ENCODE measurements at places on chromosomes 12 and 14. TPM values are rescaled to one million over a fixed set of nuclear protein-coding genes. Genes with fewer than 3 reads are reported as not detected.

AICDA gene
- total RNA-seq, result not detected

SELPLG gene
- 1.1 TPM for total RNA-seq

GRCh38 chr12:79357048-79357447 lies 333.7 kb downstream of the PAWR start:
- DNase-seq, result no peak

KRT81 gene
- 0.29 TPM for total RNA-seq

- no peak for DNase-seq
These were observed 19.5 kb upstream of the HIGD1C start for GRCh38 chr12:50932787-50933280.

DNA sequence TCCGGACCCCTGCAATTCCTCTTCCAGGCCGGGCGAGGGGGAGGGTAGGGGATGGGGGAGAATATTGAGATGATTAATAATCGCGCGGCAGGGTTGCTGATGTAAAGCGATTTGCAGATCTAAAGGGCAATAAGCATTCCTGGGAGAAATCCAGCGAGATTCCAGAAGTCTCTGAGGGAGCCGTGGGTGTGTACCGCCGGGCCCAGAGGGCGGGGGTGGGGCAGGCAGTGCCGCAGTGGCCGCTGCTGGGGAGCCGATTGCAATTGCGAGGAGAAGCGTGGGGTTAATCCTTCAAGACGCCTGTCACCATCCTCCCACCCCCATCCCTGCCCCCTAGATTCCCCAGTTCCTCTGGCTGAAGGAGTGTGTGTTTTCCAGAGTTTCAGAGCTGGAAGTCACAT lies 16.4 kb downstream of the FOS start:
- DNase-seq, result peak; percentile 86

All from osteoblast (primary cell).